SIG-M5 (cell line): ENCODE measurements at places on chromosomes 6 and 20.

- no peak for DNase-seq
Measured at GRCh38 chr6:125700581-125701353, 48.7 kb upstream of the HEY2 start.

- DNase-seq, result no peak
Measured at GRCh38 chr20:34971561-34972235, 16.0 kb downstream of the MYH7B start.

GRCh38 chr6:106324726-106325335, 729 bp downstream of the ATG5 start:
- no peak for DNase-seq

- DNase-seq, result no peak
Measured at GRCh38 chr6:135188718-135189117, 7.6 kb downstream of the MYB start.

GRCh38 chr6:89350281-89350966, 2.1 kb downstream of the UBE2J1 start:
- peak; percentile 82 for DNase-seq

GRCh38 chr20:12180107-12180661, 262.5 kb downstream of the BTBD3 start:
- DNase-seq, result no peak

DNA sequence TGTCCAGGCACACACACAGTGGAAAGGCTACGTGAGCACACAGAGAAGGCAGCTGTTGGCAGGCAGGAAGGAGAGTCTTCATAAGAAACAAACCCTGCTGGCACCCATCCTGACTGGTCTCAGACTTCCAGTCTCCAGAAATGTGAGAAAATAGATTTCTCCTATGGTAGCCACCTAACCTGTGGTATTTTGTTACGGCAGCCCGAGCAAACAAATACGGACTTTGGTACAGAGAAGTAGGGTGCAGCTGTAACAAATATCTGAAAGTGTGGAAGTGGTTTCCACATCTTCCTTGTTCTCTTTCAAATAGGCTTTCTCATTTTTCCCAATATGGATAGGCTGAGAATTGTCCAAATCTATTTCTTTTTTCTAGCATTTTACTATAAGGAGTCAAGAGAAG, 94.6 kb downstream of the ADGB start:
- no peak for DNase-seq

GRCh38 chr20:41443691-41444090, 77.1 kb upstream of the EMILIN3 start:
- peak; percentile 54 for DNase-seq

GRCh38 chr6:54929245-54929909, 82.8 kb downstream of the FAM83B start:
- no peak for DNase-seq

DNA sequence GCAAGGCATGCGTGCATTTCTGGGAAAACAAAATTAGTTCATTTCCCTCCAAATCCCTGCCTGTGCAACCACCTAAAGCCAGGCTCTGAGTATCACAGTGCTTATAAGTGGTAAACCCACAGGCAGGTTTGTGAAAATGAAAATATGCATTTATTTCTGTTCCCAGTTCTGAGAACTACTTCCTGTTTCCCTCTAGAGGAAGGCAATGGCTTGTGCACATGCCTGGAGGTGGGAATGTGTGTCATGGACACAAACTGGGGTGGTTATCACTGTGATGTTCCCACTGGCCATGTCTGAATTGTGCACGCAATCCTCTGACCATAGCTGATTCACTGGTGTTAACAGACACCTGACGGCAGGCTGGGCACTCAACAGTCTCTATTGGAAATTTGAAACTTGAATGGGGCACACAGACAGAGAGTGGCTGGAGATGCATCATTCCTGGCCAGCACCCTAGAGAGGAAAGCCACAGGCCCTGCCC, 26.3 kb downstream of the FAM110A start:
- no peak for DNase-seq

- no peak for DNase-seq
Measured at GRCh38 chr6:101486124-101486523, 92.6 kb downstream of the GRIK2 start.

- no peak for DNase-seq
Measured at GRCh38 chr20:63708301-63709148, 686 bp downstream of the ZGPAT start.

GRCh38 chr20:48932375-48932941, 10.9 kb downstream of the ARFGEF2 start:
- no peak for DNase-seq

DNA sequence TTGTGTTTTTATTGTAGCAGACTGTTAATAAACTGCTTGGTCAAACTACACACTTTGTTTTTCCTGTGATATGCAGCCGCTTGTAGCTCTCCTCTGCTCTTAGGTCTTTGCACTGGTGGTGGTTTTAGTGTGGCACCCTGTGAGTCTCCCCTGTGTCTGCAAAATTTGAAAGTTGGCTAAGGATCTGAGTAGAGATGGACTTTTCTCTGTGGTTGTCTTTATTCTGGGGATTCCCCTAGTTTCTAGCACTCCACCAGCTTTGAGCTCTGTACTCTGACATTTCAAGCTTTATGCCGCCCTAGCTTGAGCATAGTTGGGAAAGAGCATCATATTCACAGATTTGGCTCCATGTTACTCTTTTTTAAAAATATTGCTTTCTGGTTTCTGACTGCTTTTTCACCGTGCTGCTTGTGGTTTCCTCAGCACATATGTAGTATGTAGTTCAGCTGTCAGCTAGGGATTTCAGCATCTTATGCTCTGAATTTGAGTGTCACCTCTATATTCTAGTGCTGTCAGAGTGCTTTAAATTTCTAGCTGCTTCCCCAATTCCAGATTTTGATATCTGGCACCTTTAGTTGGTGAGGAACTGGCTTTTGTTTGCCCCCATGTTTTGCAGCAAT, 25.4 kb downstream of the CDYL start:
- DNase-seq, result no peak

DNA sequence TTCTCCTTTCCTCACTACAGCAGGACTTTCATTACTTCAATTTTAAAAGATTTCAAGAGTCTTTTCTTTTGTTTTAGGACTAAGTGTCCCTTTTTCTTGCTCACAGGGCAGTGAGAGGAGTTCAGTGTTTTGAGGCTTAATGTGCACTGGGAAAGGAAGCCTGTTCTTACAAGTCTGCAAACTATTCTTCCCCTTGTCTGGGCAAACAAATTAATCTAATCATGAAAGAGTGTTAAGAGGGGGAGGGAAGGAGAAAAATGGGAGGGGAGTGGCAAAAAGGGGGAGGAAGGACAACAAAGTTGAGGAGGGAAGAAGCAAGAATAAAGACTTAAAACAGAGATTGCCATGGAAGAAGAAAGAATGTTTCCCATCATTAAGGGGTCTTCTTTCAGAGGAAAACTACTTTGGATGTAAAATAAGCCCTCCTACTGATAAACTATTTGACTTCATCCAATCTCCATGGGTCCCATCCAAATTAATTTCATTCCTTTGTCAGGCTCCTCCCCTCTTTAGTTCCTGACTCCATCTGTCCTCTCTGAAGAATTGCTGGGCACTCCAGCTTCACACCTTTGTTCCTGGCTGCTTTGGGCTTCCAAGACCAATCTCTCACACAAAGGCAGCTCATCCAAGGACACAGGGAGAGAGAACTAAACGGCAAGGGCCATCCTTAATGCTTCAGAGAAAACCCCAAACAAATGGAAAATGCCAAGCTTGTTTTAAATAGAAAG, 244.5 kb downstream of the TPBG start:
- DNase-seq, result no peak

DNA sequence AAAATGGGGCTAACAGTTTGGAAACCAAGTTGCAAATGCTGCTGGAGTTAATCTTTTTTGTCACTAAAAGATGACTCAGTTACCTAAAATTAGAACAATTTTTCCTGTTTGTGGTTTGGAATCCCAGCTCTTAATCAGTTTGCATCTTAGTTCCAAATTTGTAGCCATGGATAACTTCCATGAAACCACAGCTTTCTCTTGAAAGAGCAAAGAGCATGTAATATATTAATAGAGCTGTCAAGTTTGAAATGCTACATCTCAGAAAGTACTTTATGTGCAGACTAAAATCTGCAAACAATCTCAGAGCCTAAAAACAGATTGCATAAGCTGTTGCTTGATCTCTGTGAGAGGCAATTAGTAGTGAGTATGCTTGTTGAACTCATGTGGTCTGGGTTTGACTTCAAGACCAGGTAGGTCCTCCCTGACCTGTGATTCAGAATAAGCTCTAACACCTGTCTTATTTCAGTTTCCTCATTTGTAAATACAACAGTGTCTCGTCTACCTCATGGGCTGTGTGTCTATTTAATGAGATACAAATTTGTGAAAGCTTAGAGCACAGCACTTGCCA, 23.5 kb downstream of the DHX35 start:
- DNase-seq, result no peak

GRCh38 chr20:16947479-16947878, 199.3 kb downstream of the OTOR start:
- DNase-seq, result no peak

DNA sequence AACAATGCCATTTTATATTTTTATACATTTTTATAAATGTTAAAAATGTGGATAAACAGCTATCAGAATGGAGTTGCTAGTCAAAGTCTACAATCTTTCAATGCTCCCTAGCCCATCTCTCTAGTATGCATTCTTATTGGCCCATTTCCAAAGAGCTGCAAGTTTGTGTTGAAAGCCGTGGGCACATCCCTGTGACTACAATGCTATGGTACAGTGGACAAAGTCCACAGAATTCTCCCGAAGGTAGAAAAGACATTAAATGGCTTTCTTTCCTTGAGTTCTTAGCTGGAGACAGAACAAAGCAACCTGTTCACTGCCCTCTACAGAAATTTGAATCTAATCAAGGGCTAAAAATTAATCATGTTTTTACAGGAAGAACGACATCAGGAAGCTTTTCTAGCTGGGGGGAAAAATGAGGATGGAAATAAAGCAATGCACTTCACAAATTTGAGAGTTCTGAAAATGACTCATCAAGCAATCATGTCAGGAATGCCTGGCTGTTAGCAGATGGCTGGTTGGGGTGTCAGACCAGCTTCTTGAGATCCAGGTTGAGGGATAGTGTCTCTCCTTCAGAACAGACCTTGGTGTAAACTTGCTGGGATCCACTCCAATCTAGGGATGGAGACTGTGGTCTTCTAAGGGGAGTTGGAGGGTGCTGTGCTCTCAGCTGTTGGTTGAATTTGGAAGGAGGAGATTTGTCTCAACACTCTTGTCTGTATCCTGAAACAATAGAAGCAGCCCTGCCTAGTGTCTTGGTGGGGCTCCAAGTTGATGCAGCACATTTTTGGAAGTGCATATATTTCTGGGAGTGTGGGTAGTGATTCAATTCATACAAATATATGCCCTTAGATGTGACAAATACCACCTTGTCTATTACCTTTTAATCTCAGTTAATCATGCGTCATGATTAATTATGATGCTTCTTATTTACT, 143.4 kb upstream of the PHACTR1 start:
- no peak for DNase-seq

DNA sequence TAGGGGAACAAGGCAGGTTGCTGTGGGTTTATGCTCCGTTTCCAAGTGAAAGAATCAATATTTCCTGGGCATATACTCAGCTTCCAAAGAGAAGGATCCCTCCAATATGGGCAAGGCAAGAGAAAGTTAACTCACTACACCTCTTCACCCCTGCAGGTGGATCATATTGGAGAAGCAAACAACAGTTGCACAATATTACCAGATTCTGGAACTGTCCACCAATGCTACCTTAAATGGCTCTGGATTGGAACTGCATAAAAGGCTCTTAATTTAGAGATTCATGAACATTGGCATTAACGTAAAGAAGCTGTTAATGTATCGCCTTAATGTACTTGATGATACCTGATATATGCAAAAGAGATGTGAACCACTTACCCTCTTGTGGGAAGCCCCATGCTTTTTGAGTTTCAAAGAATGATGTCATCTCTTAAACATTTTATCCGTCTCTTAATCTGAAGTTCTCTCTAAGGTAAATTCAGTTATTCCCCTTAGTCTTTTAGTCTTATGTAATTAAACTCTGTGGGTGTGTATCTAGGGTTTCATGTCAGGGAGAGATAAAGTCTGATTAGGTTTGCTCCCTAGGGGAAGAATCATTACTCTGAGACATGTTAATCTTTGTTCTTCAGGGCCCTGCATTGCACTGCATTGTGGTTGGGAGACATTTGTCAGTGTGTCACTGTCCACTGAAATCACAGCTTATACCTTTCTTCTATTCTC, 99.5 kb downstream of the PHACTR1 start:
- no peak for DNase-seq

DNA sequence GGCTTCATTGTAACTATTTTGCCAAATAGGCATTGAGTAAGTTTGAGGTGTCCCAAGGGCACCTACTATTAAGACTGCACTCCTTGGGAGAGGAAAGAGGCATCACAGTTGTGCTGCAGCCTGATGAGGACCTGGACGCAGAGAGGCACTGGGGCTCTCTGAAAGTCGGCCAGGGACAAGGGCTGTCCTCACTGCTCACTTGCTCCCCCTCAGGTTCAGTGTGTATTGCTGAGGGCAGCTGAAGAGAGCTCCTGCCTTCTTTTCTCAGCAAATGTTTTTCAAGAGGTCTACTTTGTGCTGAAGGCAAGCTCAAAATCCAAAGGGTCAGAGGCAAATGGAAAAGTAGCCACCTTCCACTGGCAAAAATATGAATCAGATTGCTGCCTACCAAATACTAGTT, 331.8 kb downstream of the RIMS1 start:
- no peak for DNase-seq

GRCh38 chr6:162603231-162604015, 124.1 kb downstream of the PRKN start:
- DNase-seq, result no peak

DNA sequence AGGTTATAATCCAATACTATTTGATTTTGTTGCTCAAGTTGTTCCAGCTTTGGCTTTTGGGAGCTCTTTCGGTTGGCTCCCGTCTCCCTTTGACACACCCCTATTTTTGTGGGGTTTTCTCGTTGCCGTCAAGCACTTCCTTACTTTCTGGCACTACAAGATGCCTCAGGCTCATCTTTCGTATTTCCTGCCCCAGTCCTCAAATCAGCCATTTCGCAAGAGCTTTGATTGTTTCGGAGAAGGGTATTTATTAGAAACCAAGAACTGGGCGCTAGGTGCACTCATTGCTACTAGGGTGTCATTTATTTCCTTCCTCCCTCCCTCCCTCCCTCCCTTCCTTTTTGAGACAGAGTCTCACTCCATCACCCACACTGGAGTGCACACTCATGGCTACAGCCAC, 13.3 kb upstream of the SOX12 start:
- no peak for DNase-seq

- no peak for DNase-seq
Measured at GRCh38 chr6:1657116-1657770, 47.5 kb downstream of the FOXC1 start.

GRCh38 chr6:76230711-76231110, 158.2 kb upstream of the IMPG1 start:
- no peak for DNase-seq

- DNase-seq, result no peak
Measured at GRCh38 chr6:110688661-110689268, 126.5 kb downstream of the CDK19 start.

GRCh38 chr6:36926708-36927513, 27.6 kb upstream of the PI16 start:
- no peak for DNase-seq

DNA sequence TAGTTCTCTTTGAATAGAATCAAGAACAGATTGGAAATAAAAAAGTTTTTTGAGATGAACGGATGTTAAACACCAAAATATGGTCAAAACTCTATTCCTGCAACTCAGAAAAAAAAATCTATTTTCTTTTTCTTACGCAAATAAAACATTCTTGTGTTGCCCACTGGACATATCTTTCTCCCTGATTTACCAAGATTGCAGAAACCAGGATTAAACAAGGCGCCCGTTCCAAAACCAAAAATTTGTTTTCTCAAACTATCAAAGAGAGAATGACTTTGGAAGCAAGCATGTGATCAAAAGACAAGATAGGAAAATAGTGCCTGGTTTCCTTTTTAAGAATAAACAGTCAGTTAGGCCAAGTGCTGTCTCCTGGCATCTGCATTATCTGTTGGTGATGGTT, 273.1 kb downstream of the CLIC5 start:
- no peak for DNase-seq
